Activated T-cell treated with anti-CD3 and anti-CD28 coated beads for 4 hours (primary cell): ENCODE measurements at places on chromosomes 12 and 14.

DNA sequence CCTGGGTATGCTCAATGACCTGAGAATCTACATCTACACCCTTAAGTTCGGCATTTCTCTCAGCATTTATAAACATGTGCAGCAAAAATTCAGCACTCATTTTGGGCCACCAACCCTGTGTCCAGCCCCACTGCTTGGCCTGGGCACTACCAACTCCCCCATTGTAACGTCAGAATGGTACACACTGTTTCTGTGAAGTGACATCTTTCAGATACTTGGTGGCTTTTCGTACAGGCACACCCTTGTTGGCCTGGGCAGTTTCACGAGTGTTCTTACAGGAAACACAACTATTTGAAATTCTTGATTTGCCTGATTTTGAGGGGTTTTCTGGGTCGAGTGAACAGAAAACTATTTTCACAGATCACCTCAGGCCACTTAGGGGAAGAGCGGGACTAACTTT lies 46.0 kb downstream of the TSHR start:
- DNase-seq, result no peak

GRCh38 chr14:74514471-74514941 lies 20.9 kb downstream of the ISCA2 start:
- DNase-seq, result no peak

DNA sequence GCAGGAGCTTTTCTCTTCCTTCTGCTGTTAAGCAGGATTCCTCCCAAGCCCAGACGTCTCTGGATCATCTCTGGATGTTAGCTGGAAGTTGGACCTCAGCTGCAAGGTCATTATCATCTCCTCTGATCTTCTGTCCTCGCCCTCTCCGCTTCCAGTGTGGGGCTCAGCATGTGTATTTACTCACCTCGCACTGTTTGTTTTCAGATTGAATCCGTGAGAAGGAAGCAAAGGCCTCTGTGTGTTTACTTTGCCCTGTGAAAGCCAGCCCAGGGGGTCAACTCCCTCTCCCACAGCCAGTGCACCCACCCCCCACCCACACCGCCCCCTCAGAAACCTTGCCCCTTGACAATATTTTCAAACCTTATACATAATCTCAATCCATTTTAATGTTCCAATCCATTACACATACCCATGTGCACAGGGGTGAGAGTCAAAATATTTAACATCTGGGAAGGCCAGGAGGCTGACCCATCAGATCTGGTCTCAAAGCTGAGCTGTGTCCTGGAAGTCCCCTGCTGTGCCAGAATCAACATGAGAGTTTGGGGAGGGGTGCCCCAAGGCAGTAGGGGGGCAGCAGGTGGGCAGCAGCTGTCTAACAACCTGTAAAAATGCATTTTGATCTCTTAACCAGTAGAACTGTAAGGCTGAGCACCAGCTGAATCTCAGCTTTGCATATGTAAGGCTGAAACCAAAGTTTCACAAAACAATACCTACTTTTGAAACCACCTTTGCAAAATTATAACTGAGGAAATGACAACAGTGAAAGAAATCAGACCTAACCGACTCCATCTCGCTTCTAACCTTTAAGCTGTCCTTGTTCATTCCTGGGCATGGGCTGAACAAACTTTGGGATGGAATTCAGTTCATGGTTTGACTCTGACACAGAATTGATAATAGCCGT lies 157.9 kb downstream of the ZNF664 start:
- DNase-seq, result no peak

GRCh38 chr12:32395026-32395425 lies 4.3 kb upstream of the FGD4 start:
- no peak for DNase-seq

GRCh38 chr12:124297389-124297788 lies 2.5 kb downstream of the RFLNA start:
- DNase-seq, result no peak

DNA sequence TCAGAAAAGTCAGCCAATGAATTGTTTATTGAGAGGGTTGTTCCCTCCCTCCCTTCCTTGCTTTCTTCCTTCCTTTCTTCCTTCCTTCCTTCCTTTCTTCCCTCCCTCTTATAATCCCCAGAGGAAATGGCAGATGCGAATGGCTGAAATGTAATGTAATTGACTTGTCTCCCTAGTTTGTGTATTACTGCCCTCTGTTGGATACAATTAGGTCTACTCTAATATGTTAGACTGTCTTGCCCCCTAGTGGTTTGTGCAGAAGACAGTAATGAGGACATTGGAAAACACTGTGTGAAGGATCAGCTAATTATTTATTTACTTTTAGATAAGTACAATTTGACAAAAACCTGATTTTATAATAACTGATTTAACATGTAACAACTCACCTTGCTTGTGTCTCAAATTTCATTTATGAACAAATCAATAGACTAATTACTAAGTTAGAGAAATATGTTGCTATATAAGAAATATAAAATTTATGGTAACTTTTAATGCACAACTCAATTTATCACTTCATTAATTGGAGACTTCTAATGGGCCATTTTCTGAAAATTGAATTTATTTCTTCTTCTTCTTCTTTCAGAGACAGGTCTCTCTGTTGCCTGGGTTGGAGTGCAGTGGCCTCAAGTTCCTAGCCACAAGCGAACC lies 229.8 kb upstream of the LRIG3 start:
- no peak for DNase-seq

- no peak for DNase-seq
Measured at GRCh38 chr14:88681755-88682494, 110.8 kb downstream of the EML5 start.

DNA sequence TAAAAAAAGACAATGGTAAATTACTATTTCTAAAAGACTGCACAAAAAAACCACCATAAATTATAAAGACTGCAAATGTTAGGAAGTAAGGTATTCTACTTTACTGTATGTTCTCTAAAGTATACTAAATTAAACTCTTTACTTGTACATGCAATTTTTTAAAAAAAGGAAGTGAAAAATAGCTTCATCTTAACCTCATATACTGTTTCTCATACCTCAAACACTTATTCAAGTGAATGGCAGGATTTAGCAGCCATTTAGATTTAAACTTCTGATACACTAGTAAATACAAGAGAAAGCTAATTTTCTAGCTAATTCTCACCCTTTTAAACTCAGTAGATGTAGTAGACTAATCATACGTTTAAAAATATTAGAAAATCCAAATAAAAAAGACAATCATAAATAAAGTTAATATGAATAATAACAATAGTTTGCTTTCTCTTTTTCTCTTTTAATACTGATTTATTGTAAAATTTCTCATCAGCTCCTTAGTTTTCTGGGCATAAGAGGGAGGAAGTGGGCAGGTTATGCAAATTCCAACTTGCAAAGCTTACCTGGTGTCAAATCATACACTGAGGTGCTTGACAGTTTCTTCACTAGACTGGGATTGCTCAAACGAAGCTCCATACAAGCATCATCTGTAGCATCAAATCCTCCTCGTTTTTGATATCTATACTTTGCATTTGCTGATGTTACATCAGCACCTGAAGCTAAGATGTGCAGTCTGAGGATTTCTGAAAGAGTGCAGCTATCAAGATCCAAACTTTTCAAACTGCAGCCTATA lies 71.0 kb upstream of the CFL2 start:
- DNase-seq, result no peak
